ENCODE measurements at places on chromosomes 2 and 18. TPM values are rescaled to one million over a fixed set of nuclear protein-coding genes. Genes with fewer than 3 reads are reported as not detected.

GRCh38 chr2:106062627-106063026, 131.5 kb downstream of the UXS1 start:
- peak; percentile 35 for DNase-seq

DNA sequence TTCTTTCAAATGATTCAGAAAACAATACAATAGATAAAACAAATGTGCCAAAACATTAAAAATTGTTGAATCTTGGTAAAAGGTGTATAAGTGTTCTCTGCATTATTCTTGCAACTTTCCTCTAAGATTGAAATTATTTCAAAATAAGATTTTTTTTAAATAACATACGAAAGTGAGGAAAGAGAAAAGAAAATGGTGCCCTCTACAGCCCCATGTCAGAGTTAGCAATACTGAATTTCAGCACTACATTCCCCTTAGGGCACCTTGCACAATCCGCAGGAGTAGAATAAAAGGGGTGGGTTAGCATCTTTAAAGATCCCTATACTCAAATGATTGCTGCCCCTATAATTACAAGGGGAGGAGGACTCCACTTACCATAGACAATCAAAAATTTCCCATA, 433.7 kb downstream of the BCL11A start:
- DNase-seq, result no peak

- DNase-seq, result no peak
These were observed 85.2 kb upstream of the RPE start for GRCh38 chr2:209917154-209917771.

The PAIP2B gene
- total RNA-seq, result 6.3 TPM

GRCh38 chr2:200451511-200451910, 58.4 kb downstream of the KCTD18 start:
- DNase-seq, result no peak

The MYO5B gene
- 7.0 TPM for total RNA-seq

- no peak for DNase-seq
These were observed 183.7 kb downstream of the DOK6 start for GRCh38 chr18:69584429-69584828.

GRCh38 chr18:44682871-44683221, 2.2 kb downstream of the SETBP1 start:
- peak; percentile 52 for DNase-seq

- no peak for DNase-seq
These were observed 19.1 kb downstream of the EPB41L3 start for GRCh38 chr18:5524660-5525059.

The FBLN7 gene
- 1.2 TPM for total RNA-seq
